ENCODE measurements at places on chromosomes 7 and 10.

GRCh38 chr7:105454921-105455320 is 66.2 kb upstream of the SRPK2 start:
- no peak for DNase-seq

DNA sequence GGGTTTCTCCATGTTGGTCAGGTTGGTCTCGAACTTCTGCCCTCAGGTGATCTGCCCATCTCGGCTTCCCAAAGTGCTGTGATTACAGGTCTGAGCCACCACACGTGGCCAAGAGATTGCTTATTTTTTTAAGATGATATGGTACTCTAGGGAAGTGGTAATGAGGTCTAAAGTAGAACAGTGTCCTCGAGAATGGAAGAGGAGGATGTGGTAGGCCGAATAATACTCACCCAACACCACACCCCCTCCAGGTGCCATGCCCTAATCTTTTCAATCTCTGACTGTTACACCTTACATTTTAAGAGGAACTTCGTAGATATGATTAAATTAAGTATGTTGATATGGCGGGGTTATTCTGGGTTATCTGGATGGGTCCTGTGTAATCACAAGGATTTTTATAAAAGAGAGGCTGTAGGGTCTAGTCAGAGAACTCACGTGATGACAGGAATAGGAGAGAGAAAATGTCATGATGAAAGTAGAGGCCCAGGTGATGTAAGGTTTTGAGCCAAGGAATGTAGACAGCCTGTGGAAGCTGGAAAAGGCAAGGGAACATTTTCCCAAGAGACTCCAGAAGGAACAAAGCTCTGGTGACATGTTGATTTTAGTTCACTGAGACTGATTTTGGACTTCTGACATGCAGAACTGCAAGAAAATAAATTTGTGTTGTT is 29.5 kb downstream of the CDK13 start:
- no peak for DNase-seq

GRCh38 chr10:58734116-58734515 is 221.4 kb downstream of the BICC1 start:
- DNase-seq = no peak

GRCh38 chr10:1137499-1138163 is 81.4 kb downstream of the WDR37 start:
- DNase-seq = no peak

GRCh38 chr10:122102146-122102868 is 113.3 kb downstream of the TACC2 start:
- DNase-seq = no peak

- no peak for DNase-seq
Observed at GRCh38 chr7:102186306-102186705, 100.4 kb upstream of the SH2B2 start.
